NCI-H1694 treated with DMSO at 0.1 percent for 48 hours (cell line): ENCODE measurements at places on chromosomes 1 and 21.

- no peak for DNase-seq
Measured at GRCh38 chr1:47582891-47583608, 145.2 kb downstream of the FOXD2 start.

DNA sequence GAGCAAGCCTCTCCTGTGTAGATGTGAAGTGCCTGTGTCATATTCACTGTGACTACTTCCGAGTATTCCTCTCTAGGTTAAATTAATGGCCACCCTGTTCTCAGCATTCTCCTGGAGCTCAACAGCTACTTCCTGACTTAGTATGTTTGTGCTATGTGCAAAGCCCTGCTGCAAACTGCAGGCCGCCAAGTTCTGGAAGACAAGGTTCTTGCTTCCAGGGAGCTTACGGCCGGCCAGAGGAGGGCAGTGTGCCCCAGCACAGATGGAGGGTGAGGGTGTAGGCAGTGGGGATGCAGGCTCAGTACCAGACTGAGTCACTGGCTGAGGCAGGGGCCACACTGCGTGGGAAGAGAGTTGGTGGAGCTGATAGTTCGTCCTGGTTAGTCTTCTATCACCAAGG lies 43.2 kb downstream of the ELK4 start:
- DNase-seq: no peak

GRCh38 chr1:160708118-160708517 lies 3.5 kb downstream of the CD48 start:
- DNase-seq: no peak

DNA sequence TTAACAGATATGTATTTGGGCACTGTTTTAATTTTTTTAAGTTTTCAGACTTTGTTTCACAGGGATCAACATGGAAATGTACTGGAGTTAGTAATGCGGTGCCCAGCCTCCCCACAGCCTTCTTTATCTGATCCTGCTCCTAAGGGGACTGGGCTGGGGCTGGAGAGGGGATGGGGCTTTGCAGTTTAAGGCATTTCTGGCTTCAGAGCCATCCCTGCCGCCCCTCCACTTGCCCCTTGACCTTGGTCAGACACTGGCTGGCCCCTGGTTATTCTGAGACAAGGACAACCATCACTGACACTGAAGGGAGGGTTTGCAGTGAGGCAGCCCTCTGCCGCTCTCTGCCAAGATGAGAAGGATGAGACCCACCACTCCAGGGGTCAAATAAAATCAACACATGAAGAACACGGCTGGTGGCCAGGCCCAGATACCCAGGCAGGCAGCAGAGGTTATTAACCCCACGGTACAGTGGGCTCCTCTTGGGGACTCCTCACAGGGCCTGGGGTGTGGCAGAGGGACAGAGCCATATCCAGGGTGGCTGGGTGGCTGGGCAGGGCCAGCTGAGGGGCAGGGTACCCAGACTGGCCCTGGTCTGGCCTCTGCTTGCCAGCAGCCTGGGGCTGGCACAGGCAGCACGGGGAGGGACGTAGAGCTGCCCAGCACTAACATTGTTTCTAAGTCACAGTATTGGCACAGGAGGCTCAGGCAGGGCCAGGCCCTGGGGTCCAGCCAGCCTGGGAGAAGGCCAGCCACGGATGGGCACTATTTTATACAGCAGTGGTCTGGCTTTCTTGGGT lies 7.2 kb upstream of the UBE2U start:
- no peak for DNase-seq
